EH (cell line): ENCODE measurements at places on chromosomes 16 and 17.
A peak's percentile ranks its signal among the peaks of the same experiment; 100 is the strongest.

DNA sequence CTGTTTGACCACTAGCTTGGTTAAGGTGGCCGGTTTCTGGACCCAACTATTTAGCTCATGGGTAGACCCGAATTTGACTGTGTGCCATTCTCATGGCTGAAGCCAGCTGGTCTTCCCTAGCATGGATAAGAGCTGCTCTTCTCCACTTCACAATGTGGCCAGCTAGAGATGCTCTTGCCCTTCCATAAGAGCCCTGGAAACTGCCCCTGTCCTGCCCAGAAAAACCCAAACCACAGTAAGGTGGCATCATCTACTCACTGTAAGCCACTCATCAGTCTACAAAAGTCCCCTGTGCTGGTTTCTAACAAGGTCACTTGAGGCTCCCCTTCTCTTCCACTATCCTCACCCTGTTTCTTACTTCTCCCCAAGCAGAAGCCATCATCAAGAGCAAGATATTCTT, 165.1 kb downstream of the HS3ST2 start:
- no peak for DNase-seq

DNA sequence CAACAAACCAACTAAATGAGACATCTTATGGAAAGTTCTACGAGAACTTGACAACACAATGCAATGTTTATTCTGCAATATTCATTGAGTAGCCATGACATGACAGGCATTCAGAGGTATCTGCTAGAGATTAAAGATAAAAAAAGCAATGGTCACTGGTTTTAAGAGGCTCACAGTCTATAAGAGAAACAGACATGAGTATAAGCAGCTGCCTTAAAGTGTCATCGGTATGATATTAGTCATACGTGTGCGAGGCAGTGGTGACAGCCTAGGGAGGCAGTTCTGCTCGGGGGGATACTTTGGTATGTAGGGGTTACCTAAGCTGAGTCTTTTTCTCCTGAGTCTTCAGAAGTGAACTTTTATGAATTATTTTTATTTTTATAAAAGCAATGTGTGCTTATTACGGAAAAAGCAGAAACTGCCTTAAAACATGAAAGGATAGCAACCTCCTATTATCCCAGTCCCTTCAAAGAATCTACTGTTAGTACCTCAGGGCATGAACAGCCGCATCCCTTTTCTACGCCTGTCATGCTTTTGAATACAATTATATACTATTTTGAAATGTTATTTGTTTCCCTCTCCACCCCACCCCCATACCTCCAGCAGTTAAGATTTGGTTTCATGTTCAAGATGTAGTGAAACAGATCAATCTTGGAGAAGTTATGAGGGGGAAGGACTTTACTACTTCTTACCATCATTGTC, 7.7 kb downstream of the ST6GALNAC1 start:
- DNase-seq = peak; percentile 83

DNA sequence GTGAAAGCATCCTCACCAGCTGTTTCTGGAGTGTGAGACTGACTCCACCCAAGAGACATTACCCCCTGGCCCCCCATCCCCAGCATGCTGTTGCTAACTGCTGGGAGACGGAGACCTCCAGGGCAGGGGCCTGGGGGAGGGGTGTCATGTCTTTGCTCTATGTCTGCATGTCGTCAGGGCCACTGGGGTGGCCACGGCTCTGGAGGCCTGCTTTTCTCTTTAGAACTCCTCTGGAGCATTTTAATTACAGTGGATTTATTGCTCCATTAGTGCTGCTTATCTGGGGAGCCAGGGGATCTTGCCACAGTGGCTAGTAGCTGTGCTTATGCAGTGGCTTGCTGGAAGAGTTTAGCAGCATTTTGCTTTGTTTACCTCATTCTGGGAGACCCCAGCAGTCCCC, 32.3 kb downstream of the CLEC16A start:
- no peak for DNase-seq

- DNase-seq = no peak
Observed at GRCh38 chr16:88005968-88006367, 54.7 kb downstream of the BANP start.

GRCh38 chr17:82399041-82399441, 19.1 kb upstream of the HEXD start:
- DNase-seq = peak; percentile 90

DNA sequence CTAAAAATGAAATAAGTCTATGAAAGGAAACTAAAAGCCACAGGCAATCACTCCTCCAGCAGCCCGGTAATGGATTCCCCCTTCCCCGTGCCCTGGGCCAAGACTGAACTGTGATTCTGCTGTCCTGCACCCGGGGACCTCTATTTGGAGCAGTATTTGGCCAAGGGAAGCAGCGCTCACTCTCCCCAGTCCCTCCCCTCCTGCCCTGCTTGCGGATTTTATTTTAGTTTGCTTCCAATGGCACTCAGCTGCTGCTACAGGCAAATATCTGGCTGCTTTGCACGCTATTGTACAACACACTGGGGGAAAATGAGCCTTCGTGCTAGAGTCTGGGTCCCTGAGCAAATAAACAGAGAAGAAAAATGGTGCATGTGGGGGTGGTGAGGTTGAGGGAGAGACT, 975.7 kb upstream of the RBFOX1 start:
- DNase-seq = no peak

GRCh38 chr17:81902653-81903414, 796 bp downstream of the NPB start:
- DNase-seq = no peak

DNA sequence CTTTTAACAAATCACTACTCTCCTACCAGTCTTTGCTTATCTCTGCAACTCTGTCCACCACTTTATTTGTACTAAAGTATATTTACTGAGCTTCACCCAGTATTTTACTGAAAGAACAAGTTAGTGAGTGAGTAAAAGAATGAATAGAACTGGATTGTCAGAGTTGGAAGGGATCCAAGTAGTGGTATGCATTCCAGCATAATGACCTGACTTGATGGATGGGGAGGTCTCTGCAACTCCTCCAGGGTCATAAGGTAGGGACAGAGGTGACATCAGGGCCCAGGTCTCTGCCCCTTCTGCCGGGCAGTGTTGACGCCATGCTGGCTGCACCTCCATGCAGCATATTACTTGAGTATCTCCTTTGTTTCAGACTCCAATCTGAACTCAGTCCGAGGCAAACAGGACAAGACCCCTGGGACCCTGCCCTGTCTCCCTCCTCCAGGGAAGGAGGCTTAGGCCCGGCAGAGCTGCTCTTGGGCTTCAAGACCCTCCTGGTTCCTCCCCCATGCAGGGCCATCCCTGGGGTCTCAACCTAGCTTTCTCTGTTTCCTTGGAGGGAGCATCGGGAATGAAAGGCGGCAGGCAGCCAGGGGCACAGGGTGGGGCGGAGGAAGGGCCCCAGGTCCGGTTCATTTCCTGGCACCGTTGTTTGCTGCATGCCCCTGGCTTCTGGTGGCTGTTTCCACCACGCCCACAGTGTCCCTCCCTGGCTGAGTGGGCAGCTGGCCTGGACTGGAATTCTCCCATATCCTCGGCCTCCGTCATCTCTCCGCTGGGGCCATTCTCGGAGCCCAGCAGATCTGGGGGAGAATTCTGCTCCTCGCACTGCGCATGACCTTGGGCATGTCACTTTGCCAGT, 12.4 kb upstream of the ITGA3 start:
- DNase-seq = peak; percentile 64

- no peak for DNase-seq
Observed at GRCh38 chr16:57578521-57579360, 36.3 kb downstream of the ADGRG5 start.

- DNase-seq = peak; percentile 53
Observed at GRCh38 chr16:50244140-50244503, 22.2 kb upstream of the ADCY7 start.

GRCh38 chr17:57357392-57357784, 101.1 kb downstream of the MSI2 start:
- DNase-seq = no peak

DNA sequence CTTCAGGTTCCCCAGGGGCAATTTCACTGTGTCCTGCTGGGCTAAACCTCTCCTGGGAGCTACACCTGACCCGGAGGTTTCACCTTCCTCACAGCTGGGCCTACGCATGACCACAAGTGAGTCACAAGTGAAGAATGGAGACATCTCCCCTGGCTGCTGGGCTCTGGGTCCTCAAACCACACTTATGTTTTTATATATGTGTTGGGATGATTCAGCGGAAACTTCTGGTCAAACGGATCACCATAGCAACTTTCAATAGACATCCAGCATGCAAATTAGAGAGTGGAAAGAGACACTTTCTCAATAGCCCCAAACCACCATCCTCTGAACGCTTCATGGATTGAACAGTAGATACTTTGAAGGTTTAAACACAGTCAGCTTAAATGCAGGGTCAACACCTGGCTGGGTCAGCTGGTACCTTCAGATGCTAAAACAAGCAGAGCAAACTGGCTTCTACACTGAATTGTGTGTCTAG, 28.0 kb upstream of the MAF start:
- DNase-seq = no peak

DNA sequence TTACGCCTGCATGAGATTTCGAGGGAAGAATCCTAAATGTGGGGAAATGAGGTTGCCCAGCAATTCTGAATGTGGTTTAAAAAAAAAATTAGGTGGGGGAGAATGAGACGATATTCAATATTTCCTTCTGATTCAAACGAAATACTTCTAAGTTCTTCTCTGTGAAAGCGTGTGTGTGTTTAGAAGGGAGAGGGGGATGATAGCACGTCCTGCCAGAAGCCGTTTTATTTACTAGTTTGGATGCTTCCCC, 47.8 kb downstream of the TBC1D16 start:
- DNase-seq = no peak

GRCh38 chr17:80252871-80253270, 7.8 kb upstream of the RNF213 start:
- DNase-seq = no peak

GRCh38 chr16:86570558-86571529, 4.2 kb downstream of the FOXC2 start:
- peak; percentile 34 for DNase-seq

DNA sequence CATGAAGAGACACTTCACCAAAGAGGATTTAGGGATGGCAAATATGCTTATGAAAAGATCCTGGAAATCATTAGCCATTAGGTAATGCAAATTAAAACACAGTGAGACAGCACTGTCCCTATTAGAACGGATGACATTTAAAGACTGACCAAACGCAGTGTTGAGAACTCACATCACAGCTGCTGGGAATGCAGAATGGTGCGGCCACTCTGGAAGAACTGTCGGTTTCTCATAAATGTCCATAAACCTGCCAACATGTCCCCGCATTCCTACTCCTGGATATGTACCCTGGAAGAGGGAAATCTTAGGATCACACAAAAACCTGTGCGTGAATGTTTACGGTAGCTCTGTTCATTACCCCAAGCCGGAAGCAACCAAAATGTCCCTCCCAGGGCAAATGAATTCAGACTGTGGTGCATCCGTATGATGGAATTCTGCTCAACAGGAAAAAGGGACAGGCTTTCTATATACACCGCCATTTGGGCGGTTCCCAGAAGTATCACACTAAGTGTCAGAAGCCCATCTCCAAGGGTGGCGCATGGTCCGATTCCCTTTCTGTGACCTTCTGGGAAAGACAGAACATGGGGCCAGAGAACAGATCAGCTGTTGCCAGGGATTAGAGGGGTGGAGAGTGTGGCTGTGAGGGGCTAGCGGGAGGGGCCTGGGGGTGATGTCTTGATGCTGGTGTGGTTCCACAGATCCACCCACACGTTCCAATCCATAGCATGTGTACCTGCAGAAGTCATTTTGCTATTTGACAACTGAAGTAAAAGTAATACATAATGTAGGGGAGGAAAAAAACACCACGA, 197.2 kb upstream of the CHMP6 start:
- no peak for DNase-seq

GRCh38 chr17:73200476-73200875, 7.6 kb downstream of the COG1 start:
- no peak for DNase-seq

DNA sequence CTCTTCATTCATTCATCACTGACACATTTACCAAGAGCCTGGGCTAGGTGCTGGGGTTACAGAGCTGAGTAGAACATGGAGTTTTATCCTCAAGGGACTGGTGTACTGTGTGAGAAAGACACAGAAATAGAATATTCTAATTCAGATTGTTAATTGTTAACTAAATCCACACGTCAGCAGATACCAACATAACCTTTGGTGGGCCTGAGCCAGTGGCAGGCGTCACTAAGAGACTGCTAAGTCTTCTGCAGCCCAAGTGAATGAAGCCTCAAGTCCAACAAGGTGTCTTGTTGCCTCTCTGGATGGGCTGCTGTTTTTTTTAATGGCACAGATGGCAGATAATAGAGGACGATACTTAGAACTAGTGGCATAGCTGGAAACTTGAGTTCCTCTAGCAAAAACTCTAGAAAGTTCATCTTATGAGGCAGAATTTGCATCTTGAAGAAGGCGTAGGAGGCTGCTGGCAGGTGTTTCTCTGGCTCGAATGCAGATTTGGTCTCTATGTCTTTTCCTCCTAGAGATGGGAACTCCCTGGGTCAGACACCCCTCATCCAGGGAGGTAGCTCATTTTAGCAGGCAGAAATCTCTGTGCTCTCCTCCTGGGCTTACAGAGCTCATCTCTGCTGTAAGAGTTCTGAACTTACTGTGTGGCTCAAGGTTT, 179.5 kb downstream of the NTN1 start:
- no peak for DNase-seq

DNA sequence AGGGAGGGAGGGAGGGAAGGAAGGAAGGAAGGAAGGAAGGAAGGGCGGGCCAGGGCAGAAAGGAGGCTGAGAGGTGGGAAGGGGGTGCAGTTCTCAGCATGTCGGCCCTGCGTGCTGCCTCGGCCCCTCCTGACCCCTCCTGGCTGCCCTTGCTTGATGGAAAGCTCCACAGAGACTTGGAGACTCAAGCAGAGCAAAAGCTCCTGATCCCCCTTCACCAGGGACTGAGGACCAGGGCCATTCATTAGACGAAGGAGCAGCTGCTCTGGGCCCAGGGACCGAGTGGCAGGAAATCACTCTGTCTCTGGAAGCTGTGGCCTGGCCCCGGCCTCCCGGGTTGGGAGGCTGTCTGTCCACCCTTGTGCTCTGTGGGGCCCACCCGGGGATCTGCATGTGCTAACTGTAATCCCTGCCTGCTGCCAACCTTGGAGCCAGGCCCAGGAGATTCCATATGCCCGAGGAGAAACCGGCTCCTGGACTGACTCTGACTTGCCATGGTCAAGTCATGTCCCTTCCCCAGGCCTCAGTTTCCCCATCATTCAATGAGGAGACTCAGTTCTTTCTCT, 27.4 kb upstream of the C1QL1 start:
- no peak for DNase-seq

DNA sequence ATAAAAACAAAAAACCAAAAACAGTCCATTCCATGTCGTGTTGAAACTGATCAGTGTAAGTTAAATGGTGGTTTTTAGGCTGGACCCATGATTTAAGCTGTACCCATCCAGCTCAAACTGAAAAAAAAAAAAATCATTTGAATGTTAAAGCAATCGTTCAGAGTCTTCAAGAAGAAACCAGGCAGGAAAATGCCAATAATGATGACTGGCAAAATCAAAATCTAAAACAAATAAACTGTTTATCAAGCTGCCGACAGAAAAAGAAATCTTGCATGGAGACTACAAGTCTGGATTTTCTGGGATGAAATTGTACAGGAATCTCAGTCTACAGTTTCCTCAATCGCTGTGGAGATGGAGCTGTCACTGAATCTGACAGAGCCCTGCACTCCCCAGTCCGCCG, 40.7 kb downstream of the SOST start:
- DNase-seq = no peak
